EH (cell line): ENCODE measurements at places on chromosomes 6 and 20.

GRCh38 chr6:167815296-167815980 is 11.3 kb upstream of the AFDN start:
- DNase-seq = no peak

GRCh38 chr6:139812939-139813338 is 438.5 kb upstream of the CITED2 start:
- no peak for DNase-seq

- DNase-seq = no peak
These were observed 19.4 kb downstream of the APCDD1L start for GRCh38 chr20:58495623-58496428.

GRCh38 chr6:15356179-15356578 is 110.3 kb downstream of the JARID2 start:
- DNase-seq = no peak

DNA sequence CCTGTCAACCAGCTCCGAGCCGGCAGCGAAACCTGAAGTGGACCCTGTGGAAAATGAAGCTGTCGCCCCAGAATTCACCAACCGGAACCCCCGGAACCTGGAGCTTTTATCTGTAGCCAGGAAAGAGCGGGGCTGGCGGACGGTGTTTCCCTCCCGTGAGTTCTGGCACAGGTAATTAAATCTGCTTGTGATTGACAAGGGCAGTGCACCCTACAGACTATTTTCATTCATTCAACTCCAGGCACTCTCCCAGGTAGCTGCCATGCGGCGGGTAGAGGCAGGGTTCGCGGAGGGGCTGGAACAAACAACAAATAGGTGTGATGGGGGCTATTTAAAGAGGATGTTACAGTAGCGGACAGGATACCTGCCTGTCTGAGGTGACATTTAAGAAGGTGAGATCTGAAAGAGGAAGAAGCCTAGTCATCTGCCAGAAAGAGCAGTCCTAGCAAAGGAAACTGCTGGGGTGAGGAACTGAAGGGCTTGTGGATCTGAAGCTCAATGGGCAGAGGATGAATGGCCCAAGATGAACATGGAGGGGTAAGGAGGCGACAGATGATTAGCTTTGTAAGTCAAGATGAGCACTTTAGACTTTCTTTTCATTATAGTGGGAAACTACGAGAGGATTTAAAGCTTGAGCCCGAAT is 810 bp downstream of the MRPL18 start:
- no peak for DNase-seq

DNA sequence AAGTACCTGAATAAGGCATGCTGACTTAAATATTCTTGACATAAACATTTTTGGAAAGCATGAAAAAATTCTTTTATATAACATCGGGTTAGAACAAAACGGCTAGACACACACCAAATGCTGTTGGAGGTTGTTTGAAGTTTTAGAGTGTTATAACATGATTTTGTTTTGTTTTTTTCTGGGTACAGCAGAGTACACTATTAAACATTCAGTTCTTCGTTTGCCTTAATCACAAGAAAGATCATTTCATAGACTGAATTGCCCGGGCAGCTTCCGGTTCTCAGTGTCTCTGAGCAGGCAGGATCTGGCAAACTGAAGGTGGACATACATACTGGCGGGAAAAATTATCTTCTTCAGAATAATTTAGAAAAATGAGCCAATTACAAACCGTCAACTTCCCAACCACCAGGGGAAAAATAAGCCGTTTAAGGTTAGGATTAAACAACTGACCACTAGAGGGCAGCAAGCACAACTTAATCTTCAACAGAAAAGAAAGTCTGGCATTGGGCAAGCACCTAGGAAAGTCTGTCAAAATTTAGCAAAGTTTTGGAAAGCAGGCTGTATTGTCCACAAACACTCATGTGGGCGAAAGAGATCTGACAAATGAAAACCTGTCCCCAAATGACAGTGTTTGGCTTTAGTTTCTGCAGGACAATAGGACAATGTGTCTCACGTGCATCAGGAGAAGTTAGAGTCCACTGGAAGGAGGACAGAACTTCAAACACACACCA is 15.0 kb downstream of the ZNF217 start:
- DNase-seq = peak; percentile 86

GRCh38 chr6:137415127-137415833 is 78.9 kb downstream of the OLIG3 start:
- DNase-seq = peak; percentile 66

- DNase-seq = peak; percentile 6
These were observed 39.7 kb upstream of the TMEM170B start for GRCh38 chr6:11497881-11498280.

DNA sequence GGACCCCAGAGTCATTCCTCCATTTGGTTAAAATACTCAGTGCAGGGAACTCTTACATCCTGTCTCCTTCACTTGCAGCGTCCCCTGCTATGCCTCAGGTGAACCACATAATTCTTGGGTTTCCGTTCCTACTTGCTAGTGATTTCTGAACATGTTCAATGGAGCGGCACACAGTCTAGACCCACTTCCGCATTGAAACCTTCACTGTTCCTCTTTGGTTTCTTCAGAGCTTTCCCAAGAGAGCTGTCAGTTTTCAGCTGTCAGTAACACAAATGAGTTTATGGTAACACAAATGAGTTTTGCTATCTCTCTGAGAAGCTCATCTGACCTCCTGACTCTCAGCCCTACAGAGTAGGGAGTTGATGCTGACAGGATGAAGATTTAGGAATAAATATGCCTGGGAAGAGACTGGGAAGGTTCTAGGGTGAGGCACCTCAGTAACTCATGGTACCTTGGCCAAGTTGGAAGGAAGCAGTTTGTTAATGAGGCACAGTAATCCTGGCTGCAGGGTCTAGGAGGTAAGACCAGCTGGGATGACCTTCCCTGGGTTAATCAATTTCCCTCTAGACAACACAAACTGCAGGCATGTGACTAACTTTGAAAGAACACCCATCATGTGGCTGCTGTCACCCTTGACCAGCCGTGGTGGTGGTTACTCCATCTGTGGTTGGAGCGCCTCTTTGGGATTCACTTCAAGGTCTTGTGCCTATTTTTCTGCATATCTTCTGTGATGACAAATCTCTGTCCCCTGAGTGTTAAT is 5.4 kb downstream of the SYS1 start:
- no peak for DNase-seq

DNA sequence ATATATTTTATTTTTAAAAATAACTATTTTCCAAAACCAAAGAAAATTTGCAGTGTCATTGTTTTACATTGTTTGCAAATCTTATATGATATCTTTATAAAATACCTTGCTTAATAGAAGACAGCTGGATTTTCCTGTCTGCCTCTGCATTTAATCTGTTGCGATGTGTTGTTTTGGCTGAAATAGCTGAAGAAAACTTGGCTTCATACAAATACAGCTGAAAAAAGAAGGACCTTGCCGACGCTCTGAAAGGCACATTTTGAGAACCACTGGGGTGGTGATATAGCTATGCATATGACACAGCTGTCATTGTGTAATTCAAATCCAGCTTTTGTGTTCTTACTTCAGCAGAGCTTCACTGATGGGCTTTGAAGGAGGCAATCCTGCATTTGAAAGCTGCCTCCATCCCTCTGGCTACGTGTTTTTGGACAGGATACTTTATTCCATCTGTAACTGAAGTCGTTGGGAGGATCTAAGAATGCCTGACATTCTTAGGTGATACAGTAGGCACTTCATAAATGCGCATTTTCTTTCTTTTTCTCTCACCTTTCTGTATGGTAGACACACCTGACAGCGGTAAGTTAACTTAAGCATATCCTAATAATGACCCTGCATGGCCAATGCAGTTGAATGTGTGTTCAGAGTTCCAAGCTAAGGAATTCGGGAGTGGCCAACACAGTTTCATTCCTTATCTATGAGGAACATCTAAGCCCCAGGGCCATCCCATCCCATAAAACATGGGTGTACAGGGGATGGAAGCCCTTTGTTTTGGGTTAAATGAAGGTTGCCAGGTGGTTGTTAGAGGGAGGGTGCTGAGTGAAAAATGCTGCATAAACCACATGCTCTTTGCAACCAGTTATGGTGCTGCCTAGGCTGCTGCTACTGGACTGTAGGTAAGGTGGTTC is 213.0 kb downstream of the TFAP2A start:
- DNase-seq = peak; percentile 31

DNA sequence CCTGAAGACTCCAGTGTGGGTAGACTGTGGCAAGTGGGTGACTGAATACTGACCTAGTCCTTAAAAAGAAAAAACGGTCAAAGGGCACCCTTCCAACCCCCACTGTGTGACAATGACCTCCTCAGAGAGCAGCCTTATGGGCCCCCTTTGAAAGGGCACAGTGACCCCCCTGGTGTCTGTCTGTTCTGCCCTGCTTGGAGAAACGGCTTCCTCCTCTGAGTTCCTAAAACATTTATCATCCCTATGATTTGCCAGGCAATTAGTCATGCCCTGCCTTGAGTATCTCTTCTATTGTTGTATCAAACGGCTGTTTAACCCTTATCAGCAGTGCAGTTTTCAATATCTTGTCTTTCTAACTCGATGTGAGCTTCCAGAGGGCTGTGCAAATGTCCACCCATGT is 21.0 kb upstream of the STX16 start:
- peak; percentile 86 for DNase-seq

DNA sequence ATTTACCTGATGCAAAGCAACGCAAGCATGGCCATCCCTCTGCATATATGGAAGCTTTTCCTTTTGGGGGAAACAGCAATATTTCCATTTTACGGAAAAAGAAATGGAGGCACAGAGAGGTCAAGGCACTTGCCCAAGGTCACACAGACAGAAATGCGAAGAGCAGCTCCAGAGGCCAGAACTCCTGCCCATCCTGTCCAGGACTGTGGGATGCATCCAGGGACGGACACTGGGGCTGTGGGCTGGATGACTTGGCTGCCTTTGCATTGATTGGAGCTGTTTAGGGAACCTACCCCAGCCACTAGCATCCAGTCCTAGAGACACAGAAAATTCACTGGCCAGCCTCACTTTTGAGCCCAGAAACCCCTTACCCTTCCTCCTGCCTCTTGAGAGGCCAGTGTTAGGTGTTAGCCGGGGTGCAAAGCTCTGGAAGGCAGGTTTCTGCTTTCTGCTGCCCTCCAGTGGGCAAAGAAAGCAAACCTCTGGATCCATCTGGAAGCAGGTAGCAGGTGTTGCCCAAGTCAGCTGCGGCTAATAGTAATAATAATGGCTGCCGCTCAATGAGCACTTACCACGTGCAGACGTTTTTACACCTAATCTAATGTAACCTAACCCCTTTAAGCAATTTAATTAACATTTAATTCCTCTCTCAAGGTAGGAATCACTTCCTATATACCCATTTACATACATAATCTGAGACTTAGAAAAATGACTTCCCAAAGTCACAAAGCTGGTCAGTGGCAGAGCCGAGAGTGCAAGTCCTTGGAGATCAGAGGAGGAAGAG is 31.7 kb upstream of the CCN5 start:
- peak; percentile 57 for DNase-seq

DNA sequence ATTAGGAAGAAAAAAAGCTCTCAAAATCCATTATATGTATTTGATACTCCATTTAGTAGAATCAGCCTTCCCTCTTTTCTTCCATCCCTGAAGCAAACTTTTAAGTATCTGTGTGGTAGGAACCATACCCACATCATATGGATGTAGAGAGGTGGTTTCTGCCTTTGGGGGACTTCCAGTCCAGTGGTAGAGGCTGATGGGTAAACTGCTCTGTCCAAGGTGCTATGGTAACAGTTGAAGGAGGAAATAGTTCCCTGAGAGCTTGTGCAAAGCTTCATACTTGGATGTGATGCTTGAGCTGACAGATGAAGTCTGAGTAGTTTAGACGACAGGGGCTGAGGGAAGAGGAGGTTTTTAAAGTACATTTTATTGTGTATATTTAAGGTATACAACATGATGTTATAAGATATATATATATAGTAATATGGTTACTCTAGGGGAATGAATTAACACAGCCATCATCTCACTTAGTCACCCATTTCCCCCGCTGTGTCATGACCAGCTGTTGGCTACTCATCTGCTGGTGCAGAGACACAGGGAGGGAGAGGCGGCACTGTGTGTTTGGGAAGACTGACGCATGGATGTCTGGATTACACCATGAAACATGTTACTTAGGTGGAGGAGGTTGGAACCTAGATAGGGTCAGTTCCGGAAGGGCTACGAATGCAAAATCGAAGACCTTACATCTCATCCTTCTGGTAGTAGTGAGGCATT is 185.2 kb downstream of the FARS2 start:
- no peak for DNase-seq

DNA sequence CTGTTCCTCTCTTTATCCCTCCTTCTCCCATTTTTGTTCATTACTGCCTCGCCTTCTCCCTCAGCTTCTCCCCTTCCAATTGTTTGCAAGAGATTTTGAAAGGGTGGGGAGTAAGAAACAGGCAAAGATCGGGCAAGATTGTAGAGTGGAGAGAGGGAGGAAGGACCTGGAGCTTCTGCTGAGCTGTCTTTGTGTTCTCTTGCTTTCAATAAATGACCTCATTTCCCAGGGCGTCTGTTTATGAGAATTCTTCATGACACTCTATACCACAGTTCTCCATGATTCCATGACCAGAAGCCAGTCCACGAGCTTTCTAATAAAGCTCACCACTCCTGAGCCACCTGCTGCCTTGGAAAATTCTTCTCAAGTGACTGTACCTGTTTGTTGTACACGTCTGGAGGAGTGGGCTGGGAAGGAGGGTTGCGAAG is 50.0 kb upstream of the PLEKHG1 start:
- no peak for DNase-seq

- no peak for DNase-seq
These were observed 78.0 kb downstream of the SLC22A3 start for GRCh38 chr6:160426136-160426535.

- peak; percentile 65 for DNase-seq
These were observed 645 bp downstream of the DDX39B start for GRCh38 chr6:31541059-31541657.

DNA sequence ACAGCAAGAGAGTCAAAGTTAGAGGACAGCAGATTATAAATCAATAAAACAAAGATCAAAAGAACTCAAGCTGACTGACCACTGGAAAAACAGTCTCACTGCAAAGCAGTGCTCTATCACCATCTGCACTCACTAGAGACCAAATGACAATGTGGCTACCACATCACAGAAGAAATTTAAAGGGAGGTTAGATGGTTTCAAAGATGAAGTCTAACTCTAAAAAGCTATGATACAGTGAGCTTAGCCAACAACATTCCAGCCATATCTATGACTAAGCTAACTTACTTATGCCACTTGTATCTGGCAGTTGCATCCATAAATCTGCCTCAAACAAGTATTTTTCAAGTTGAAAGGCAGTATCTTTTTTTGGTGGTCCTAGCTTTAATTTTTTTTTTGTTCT is 68.6 kb downstream of the ARHGAP18 start:
- DNase-seq = peak; percentile 88

DNA sequence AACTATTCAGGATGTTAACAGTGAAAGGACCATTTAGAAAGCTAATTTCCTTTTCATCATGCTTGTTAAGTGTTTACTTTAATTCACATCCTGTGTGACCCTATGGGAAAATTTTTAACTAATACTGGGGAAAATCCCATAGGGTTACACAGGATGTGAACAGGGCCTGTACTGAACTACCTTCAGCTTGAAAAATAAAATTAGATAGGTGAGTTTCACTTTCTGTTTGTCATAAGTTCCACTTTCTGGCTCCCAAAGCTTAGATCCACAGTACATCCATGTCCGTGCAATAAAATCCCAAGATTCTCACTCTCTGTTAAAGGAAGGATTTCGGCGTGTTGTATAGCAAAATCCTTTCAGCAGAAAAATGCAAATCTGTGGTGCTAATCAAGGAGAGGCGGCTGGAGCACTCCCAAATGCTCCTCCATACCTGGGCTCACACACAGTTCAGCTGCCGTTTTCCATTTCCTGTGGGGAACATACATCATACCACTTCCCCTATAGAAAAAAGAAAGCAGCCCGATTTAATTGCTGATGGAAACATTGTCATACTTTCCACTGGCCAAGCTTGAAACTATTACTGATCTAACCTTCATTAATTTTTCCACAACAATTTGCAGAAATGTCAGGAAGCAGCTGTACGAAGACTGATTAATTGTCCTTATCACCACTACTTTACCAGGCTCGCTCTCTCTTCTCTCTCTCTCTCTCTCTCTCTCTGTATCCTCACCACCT is 125.2 kb downstream of the HIVEP2 start:
- peak; percentile 56 for DNase-seq
